Aorta (tissue), 5 donors: ENCODE measurements at places on chromosomes 1 and 21.
A peak's percentile ranks its signal among the peaks of the same experiment; 100 is the strongest.

- no peak for DNase-seq
Measured at GRCh38 chr1:203328714-203329122, 22.2 kb downstream of the FMOD start.

GRCh38 chr1:80678438-80678837, 1122.3 kb upstream of the ADGRL2 start:
- no peak for DNase-seq

- DNase-seq: no peak
Measured at GRCh38 chr21:44288251-44289110, 2.8 kb downstream of the AIRE start.

GRCh38 chr1:61462628-61463027, 262.3 kb downstream of the TM2D1 start:
- no peak for DNase-seq

GRCh38 chr1:18661404-18662285, 31.0 kb downstream of the PAX7 start:
- DNase-seq: no peak

DNA sequence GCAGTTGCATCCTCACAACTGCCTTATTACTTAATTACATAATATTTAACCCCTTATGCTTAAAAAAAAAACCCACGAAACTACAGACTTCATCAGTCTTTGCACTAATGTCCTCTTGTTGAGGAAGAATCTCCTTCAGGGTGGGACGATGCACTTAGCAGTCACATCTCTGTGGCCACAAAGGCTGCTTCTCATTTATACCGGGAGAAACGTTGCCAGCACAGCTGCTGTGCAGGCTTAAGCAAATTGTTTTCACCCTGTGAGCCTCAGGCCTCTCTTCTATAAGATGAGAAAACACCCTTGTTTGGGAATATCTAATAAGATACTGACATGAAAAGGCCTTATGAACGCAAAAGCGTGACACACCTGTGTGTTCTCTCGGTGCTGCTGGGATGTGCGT, 2.9 kb upstream of the OBSCN start:
- DNase-seq: no peak

- DNase-seq: no peak
Measured at GRCh38 chr1:154453161-154453560, 48.0 kb downstream of the IL6R start.

DNA sequence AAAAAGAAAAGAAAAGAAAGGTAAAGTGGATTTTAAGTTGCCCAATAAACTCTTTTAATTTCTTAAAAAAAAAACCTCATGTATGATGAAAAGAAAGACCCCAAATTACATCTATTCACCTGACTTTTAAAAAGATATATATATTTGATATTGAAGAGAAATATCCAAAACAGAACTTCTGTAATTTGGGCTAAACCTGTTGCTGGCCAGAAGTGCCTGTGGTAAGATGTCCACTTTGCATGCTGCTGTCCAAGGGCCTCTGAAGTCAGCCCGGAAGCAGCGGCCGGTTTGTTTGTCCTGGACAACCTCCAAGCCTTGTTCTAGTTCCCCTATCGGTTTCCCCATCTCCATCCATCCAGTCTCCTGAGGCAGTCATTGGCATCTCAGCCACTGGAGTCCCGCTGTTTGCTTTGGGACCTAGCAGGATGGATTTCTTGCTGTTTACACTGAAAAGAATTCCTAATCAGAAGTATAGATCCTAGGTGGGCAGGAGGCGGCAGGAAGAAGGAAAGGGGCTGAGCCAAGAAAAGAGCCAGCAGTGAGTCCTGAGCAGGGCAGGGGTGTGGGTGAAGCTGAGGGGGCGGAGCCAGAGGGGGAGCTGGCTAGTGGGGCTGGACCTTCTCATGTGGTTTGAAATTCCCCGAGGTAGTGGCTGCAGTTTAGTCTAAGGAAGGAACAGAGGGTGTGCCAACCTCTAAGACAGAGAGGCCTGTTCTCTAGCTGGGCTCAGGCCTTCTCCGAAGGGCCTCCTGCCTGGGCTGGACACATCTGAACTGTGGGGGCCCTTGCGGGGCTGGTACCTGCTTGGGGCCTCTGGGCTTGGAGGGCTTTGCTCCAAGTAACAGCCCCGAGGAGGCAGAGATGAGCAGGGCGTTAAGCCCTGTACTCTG, 3.3 kb downstream of the NCMAP start:
- DNase-seq: peak; percentile 77

DNA sequence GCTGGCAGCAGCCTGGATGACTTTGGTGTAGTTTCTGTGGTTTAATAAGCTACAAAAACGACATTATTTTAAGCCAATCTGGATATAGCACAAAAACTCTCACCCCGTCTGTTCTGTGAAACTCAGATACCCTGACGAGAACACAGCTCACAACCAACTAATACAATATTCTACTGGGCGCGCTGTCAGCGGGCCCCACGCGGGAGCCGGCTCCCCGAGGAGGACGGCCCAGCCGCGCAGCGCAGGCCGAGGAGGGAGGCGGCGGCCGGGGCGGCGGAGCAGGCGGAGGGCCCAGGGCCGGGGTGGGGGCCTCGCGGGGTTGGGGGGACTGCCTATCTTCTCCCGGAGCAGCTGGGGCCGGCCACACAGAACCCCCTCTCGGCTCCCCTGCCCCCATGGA, 87.2 kb upstream of the POU3F1 start:
- DNase-seq: no peak

GRCh38 chr1:229431284-229432115, 2.4 kb downstream of the ACTA1 start:
- DNase-seq: no peak

DNA sequence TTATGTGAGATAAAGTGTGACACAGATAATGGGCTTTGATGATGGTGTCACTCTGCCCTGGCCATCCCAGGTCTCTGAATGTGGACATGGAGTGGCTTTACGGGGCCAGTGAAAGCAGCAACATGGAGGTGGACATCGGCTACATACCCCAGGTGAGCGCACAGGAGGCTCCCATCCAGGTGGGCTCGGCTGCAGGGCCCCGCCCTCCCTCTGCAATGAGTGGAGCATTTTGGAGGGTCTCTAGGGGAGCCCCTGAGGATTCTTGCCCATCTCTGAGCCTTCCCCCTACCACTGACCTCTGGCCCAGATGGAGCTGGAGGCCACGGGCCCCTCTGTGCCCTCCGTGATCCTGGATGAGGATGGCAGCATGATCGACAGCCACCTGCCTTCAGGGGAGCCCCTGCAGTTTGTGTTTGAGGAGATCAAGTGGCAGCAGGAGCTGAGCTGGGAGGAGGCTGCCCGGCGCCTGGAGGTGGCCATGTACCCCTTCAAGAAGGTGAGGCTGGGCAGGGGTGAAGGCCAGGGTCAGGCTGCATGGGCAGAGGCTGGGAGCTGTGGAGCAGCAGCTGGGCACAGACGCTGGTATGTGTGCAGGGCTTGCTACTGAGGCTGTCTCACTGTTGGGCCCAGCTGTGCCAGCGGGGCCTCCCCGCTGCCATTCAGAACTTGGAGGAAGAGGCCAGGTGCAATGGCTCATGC, 8.2 kb upstream of the MTFR1L start:
- peak; percentile 50 for DNase-seq

- peak; percentile 49 for DNase-seq
Measured at GRCh38 chr21:45423201-45423955, 18.4 kb downstream of the COL18A1 start.

DNA sequence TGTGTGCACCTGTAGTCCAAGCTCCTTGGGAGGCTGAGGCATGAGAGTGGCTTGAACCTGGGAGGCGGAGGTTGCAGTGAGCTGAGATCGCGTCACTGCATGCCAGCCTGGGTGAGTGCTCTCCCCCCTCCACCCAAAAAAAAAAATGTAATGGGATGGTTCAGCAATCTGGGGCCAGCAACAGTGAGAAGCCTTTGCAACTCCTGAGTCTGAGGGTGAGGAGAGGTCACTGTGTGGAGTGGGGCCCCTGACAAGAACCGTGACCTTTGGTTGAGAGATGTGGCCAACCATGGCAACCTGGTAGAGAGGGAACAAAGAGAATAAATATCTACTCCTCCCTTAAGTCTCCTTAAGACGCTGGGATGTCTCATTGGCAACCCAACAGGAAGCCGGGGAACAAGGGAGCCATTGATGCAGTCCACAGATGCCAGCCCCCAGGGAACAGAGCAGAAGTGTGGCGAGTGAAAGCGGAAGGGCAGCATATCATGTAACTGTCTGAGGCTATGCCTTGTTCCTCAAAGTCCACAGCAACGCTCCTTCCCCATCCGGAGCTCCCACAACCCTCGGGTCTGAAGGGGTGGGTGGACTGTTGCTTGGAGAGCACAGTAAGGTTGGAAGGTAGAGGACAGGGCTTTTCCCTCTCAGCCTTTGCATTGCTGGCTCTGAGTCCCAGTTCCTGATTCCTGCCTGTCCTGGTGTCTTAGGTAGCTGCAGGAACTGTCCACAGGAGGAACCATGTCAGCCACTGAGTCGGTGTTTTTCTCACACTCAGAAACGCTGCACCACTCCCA, 8.3 kb downstream of the TRNP1 start:
- DNase-seq: peak; percentile 86

DNA sequence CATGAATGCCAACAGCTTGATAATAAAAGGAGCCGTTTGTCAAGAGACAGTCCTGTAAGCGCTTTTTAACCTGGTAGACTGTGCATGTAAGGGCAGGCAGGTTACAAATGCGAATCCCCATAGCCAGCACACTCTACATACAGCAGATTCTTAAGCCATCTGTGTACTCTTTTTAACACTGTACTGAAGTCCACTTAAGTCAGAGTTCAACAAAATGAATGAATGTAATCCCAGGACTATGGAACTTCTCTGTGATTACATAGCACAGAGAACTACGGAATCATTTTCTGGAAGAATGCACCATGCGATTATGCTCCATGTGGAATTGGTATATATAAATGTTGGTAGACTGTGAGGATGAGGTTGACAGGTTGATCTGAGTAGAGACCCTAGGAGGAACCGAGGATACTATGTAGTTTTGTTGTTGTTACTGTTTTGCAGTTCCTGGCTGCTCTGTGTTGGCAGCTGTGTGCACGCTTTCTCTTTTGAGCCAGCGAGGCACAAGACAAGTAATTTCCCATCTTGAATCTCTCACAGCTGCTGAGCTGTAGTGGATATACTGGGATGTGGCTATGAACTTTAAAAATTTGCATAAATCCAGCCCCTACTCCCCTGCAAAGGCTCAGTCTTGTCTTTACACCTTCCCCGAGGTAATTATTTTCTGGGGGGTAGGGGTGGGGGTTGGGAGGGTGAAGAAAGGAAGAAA, 21.9 kb downstream of the LRRC8D start:
- DNase-seq: no peak

DNA sequence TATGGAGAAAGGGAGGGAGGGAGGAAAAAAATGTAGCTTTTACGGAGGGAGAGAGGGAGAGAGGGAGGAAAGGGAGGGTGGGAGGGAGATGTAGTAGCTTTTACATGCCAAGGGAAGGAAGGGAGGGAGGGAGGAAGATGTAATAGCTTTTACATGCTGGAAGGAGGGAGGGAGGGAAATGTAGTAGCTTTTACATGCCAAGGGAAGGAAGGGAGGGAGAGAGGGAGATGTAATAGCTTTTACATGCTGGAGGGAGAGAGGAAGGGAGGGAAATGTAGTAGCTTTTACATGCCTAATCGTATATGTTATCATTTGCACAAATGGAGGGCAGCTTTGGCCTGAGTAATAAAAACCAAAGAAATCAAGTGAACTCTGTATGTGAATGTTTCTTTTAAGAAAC, 35.6 kb downstream of the EEIG2 start:
- DNase-seq: no peak

GRCh38 chr1:233759665-233760064, 144.8 kb upstream of the SLC35F3 start:
- DNase-seq: no peak

GRCh38 chr1:63523738-63524137, 413 bp downstream of the EFCAB7 start:
- DNase-seq: no peak

DNA sequence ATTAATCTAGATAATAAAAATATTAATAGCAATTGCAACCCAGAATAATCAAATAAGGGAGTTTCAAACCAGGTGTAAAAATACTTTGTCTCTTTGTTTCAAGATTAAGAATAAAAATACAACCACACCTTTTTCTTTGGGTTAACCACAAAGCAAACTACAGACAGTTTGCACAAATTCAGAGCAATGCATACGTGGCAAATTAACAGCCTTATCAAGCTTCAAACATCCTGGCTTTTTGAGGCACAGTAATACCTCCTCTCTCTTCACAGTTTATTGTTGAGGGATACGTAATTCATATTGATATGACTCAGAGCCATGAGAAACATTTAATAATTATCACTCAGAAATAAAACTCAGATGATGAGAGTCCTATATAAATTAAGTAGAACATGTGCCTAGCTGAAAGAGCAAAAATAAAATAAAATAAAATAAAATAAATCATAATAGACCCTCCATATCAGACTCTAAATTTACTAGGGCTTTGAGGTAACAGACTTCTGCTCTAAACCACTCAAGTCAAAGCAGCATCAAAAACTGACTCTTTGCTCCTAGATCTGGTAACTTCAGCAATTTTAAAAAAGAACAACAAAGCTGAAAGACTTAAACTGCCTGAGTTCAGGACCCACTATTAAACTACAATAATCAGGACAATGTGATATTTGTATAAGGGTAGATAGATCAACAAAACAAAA, 11.4 kb downstream of the EDEM3 start:
- DNase-seq: no peak

- DNase-seq: no peak
Measured at GRCh38 chr1:14183329-14183728, 415.2 kb upstream of the KAZN start.

- peak; percentile 55 for DNase-seq
Measured at GRCh38 chr1:162367073-162367472, 9.6 kb downstream of the SPATA46 start.

- no peak for DNase-seq
Measured at GRCh38 chr1:201430776-201431175, 9.2 kb upstream of the TNNI1 start.

DNA sequence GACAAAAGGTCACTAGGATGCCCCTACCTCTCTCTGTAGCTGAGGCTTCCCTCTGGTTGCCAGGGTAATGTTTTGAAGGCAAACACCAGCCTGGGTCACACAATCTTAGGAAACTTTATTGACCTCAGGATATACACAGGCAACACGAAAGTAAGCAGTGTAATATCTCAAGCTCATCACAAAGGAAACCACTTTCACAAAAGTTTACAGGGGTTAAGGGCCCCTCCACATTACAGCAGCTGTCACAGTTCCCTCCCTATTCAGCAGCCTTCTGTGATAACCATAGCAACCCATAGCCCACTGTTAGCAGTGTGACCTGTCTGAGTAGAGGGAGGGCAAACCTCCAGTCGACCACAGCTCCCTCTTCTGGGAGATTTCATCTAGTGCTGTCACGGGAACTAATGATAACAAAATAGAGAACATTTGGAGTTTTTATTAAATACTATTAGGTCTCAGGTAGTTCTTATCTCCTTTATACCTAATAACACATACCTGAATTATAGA, 149.8 kb downstream of the PTPRC start:
- DNase-seq: no peak

- DNase-seq: no peak
Measured at GRCh38 chr1:27147842-27148518, 6.9 kb downstream of the SLC9A1 start.

DNA sequence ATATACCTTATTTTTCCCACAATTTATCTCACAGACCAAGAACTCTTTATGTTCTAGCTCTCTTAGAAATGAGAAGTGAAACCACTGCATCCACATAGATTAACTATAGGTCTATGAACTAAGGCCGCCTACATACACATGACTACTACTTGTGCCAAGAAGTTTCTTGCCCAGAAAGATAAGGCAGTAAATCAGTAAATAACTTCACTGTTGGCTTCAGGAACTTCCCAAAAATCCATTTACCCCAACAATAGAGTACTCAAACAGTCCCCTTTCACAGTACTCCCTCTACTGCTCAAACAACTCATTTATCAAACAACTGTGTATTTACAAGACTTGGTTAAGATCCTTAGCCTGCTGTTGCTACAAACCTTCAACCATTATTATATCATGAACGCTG, 96.5 kb downstream of the NME7 start:
- DNase-seq: no peak

GRCh38 chr1:110176299-110176956, 26.1 kb downstream of the SLC6A17 start:
- DNase-seq: no peak
